ENCODE measurements at places on chromosomes 12 and 14.

DNA sequence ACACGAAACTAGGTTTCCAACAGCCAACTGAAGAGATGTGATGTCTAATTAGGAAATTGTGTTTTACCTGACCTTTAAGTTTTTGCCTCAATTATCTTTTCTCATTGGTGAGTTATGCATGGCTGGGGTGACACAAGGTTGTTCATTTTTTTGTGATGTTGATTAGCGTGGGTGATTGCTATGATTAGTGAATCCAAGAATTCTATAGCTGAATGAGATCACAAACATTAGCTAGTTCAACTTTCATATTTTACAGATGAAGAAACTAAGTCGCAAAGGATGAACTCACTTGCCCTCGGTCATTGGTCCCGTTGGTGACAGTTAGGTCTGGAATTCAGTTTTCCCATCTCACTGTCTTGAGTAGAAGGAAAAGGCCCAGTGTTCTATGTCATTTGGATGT, 32.6 kb upstream of the LMNTD1 start:
- DNase-seq, result no peak

GRCh38 chr12:262113-262512, 523 bp downstream of the SLC6A13 start:
- DNase-seq, result no peak

DNA sequence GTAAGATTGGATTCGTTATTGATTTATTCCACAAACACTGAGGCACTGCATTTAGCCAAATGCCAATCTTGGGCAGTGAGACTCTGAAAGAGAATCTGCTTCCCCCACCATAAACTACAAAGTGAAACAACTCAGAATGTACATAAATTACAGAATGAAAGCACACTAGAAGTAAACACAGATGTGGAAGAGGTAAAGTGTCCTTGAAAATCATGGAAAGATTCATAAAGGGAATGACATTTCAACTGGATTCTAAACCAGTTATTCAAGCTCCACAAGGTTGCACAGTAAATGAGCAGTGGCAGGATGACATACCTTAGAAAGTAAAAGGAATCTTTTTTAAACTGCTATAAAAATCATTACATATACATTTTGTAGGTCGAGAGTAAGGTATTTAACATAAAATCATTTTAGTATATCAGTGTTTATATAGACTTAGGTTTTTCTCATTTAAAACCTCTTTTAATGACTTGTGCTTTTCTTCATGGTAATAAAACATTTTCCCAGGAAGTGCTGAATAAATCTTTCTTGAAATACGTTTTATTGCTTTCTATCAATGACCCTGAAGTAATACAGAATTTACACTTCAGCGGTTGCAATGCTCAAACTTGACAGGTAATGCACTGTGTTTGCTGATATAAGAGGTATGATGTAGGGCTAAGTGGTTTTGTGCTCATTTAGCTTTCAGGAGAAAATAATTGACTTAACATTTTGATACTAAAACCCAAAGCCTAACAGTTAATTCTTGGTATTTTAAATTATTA, 270.6 kb downstream of the NAV3 start:
- DNase-seq, result no peak

DNA sequence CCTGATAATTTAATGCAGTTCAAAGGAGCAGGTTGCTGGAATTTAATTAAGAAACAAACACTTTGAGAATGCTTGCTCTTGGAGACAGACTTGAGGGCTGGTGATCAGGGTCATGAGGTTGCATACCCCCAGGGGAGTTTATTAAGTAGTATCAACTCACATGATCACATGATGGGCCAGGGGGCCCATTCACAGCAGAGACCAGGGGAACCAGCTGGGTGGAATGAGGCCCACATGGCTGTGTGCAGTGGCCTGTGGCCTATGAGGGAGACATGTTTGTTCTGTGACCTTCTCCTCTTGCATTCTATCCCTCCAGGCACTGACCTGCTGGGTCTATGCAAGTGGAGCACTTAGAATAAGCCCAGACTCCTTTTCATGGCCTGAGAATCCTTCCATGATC, 266.6 kb upstream of the PWP1 start:
- DNase-seq, result no peak

DNA sequence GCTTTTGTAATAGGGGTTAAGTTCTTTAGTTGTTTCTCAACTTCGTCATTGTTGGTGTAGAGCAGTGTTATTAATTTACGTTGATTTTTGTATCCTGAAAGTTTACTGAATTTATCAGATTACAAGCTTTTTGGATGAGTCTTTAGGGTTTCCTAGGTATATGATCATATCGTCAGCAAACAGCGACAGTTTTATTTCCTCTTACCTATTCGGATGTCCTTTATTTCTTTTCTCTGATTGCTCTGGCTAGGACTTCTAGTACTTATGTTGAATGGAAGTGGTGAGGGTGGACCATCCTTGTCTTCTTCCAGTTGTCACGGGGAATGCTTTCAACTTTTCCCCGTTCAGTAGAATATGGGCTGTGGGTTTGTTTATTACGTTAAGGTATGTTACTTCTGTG, 37.8 kb downstream of the AEBP2 start:
- no peak for DNase-seq

DNA sequence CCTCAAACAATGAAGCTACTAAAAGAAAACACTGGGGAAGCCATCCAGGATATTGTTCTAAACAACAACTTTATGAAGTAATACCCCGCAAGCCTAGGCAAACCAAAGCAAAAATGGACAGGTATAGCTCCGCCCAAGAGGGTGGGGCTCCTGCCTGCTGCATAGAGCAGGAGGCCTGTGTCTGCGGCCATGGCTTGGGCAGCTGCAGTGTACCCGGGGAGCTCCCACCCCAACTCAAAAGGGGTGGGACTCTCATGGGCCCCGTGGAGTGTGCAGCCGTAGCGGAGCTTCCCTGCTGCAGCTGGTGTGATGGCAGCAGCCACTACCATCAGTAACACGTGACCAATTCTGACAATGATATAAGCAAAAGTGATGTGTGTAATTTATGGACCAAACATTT, 264.2 kb upstream of the KITLG start:
- DNase-seq, result no peak

DNA sequence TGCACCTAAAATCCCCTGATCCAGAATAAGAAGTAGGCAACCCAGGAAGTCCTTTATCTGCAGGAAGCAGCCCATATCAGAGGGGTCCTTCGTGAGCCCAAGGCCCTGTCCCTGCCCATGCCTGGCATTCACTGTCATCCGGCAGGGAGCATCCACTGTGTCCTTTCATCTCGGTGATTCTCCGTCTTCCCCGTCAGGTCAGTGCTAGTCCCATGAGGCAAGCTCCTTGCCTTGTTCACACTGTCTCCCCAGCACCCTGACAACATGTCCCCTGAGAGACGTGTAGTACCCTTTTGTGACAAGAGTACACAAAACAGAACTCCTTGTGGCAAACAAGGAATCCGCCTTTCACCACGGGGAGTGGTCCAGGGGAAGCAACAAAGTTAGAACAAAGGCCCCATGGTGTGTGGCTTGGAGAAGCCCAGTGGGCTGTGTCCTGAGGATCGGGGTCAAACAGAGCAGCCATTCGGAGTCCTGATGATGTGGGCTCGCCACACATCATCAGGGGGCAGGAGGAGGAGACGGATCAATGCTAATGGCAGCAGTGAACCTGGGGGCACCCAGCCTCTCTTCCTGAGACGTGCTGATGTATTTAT, 112.1 kb downstream of the DICER1 start:
- DNase-seq, result no peak

- DNase-seq, result no peak
Measured at GRCh38 chr14:100329233-100330006, 6.3 kb downstream of the SLC25A47 start.

DNA sequence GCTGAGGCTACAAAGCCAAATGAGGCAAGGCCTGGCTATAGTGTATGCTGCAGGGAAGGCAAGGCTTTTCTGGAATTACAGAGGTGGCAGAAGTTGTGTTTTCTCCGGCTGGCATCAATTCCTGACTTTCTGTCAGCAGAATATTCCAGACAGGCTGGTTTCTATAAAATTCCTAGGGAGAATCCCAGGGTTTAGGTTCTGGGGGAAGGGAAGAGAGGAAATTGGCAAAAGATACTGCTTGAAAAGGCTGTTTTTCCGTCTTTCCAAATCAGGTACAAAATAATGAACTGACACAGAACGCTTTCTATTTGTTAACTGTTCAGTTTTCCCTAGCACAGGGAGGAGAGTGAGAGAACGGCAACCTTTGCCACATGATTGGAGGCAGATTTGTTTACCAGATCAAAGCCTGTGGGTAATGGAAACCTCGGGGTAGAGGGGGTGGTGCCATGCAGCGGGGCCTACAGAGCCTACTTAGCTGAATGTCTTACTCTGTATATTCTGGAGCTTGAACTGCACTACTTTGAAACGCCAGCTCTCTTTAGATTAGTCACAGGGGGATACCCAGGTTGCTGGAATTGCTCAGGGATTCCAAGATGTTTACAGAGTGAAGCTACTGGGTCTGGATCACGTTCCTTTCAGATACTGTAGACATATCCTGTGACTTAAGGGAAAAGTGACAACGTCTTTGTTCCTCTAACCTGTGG, 65.8 kb upstream of the DACT1 start:
- DNase-seq, result no peak

DNA sequence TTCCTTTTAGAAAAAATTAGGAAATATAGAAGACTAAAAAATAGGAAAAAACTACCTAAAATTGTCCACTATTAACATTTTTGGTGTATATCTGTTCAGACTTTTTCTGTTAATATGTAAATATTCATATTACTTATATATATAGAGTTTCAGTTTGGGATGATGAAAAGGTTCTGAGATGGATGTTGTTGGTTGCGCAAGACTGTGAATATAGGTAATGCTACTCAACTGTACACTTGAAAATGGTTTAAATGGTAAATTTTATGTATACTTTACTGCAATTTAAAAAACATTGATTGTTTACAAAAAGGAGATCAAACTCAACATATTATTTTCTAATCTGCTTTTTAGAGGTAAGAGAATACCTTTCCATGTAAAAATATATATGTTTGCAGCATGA, 200.9 kb downstream of the RAD51B start:
- DNase-seq, result no peak

- DNase-seq, result peak; percentile 4
Measured at GRCh38 chr12:106170285-106170684, 31.5 kb upstream of the NUAK1 start.

DNA sequence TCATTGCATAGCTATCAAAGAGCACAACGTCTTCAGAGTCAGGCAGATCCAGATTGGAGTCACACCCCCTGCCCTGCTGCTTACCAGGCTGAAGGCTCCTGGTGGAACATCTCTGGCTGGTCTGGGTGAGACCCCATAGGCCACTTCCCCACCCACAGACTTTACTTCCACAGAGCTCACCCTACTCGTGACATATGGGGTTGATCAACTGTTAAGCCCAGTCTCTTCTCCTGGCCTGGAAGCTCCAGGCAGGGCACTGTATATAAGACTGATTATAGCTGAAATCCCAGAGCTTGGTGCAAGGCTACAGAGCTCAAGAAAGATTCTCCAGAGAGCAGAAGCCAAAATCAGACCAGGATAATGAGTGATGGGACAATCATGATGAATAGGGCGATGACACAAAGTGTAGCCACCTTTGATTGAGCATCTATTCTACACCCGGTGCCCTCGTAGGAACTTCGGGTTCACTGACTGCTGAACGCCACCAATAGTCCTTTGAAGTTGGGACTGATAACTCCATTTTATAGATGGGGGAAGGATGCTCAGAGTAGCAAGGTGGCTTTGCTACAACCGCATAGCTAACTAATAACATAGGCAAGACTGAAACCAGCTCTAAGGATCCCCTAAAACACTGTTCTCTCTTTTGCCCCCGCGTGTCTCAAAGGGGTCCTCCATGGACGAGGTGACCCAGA, 287.8 kb downstream of the BCL11B start:
- DNase-seq, result no peak

DNA sequence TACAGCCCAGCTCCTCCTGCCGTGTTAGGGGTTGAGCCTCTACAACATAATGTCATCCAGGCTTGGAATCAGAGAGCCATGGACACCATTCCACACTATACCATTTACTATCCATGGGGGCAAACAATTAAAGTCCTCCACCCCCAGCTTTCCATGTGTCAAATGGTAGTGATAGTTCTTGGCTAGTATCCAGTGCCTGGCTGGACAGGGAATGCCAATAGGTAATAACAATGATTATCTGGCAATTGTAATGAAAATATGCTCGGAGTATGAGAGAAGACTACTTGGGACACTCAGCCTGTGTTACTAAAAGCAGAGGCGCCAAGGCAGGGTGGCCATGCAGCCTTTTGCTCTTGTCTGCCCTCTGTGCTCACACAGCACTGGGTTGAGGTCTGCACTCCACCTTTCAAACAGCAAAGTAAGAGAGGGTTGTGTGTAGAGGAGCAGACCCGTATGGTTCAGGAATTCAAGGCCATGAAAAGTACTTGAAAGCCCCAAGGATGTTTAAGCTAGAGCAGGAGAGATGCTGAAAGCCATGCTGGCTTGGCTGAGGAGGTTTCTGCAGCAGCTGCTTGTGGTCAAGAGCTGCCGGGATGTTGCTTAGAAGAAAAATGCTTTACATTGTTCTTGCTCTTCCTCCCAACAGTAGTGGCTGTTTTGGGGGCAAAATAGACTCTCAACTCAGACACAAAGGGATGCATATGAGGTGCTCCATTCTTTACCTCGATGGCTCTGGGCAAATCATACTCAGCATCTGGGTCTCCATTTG, 10.6 kb downstream of the SERPINA3 start:
- no peak for DNase-seq

DNA sequence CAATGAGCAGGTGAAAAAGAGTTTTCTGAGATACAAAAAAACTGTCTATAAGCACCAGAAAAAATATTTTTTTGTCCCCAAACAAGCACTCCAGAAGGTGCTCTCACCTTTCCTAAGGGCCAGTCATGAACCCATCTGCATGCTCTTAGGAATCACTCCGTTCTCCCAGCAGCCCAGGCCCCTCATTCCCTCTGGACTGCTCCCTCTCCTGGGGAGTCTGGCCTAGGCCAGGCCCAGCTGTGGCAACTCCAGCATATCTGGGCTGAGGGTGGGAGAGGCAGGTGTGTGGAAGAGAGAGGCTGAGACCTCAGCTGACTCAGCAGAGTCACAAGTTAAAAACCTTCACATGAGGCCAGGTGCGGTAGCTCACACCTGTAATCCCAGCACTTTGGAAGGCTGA, 54.6 kb downstream of the TRAFD1 start:
- no peak for DNase-seq

Measured in PC-9 (cell line).